ENCODE measurements at places on chromosomes 12 and 14.
A peak's percentile ranks its signal among the peaks of the same experiment; 100 is the strongest.

GRCh38 chr12:120032242-120032641 lies 43.2 kb downstream of the BICDL1 start:
- no peak for DNase-seq

DNA sequence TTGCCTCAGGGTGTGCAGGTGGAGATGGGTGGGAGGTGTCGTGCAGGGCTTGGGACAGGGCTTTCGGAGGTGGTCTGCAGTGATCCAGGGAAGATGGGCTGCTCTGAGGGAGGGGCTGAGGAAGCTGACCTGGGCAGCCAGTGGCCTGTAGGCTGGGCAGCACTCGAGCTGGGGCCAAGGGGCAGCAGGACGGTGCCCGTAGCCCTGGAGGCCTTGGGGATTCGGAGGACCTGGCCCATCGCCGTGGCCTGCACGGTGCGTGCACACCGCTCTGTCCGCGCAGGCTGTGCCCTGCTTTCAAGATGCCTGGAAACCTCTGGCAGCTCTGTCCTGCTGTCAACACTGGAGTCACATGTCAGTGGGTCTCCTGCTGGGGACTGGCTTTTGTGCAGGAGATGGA lies 9.1 kb downstream of the PACS2 start:
- DNase-seq: no peak

- no peak for DNase-seq
Observed at GRCh38 chr12:100128512-100128908, 14.2 kb downstream of the BLTP3B start.

DNA sequence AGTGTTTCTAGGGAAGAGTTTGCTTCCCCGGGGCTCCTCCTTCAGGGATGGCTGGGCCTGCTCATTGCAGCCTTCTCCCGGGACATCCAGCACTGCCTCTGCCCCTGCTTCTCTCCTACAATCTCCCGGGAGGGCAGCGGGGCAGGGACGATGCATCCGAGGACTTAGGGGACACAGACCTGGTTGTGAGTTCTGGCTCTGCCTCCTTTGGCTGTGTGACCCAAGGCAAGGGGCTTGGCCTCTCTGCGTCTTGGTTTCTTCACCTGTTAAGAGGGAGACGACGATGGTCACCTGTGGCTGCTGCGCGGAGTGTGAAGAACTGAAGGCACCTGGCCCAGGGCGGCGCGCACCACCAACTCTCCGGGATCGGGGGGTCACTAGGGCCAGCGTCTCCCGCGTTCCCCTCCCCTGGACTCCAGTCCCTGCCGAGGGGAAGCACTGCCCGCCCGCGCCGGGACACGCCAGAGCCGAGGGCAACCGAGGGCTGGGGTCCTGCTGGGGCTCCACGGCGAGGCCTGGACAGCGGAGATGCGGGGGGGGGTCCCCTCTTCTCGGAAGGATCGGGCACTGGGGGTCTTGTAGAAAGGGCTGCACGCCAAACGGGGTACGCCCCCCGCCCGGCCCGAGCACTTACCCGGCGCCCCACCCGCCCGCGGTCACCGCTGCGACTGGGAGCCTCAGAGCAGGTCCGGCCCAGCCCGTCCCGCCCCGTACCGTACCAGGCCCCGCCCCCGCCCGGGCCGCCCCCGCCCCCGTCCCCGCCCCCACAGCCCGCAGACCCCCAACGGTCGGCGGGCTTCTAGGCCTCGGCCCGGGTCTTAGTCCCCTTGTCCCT lies at the start of gene HVCN1:
TSS of gene HVCN1 (minus strand) at position 670 of the 835 bp plus-strand sequence. CDS start 5,870 bp downstream, outside the sequence.
- DNase-seq: no peak

GRCh38 chr14:38098074-38098836 lies 109.4 kb upstream of the SSTR1 start:
- DNase-seq: no peak

DNA sequence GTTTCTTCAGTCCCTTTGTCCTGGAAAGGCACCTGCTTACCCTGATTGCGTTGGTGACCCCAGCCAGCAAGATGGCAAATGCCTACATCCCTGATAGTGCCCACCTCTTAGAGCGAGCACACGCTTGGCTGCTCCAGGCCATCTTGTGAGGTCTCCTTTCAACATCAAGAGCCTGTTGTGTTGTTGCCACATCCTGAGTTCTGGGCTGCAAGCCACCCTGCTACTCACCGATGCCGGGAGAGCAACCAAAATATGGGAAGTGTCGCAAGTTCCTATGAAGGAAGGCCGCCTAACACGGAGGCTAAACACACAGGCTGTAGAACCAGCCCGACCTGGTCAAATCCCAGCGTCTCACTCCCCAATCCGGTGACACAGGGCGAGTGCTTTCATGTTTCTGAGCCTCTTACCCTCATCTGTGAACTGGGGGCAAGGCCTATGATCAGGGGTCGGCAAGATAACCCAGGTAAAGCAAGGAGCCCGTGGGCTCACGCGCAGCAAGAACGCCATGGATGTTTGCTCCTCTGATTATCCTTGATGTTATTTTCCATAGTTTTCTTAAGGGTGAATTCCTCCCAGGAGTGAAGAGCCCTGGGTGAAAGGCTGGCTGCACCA lies 98.4 kb downstream of the LGMN start:
- DNase-seq: no peak

DNA sequence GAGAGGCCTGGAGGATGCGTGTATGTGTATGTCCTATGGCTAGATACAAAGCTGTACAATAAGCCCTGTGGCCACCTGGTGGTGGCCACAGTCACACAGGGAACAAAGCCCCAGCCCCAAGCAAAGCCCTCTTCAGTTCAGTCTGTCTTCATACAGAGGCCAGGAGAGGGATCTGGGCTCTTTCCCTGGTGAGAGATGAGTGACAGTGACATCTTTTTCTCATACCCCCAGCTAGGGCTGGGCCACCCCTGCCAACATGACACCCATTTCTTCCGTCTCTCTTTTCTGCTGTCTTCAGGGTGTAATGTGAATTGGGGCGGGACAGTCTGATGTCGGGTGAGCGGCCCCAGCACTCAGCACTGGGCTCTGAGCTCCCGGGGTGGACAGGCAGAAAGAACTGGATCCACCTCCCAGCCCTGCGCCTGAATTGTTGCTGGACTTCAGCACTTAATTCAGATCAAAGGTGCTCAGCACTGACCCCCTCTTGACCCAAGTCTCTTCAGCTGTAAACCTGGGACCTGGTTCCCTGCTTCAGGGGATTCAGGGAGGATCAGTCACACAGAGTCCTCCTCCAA lies 59.8 kb downstream of the SERPINA3 start:
- DNase-seq: peak; percentile 57

Data from SJSA1 (cell line).